ENCODE measurements at places on chromosomes 6 and 20. TPM values are rescaled to one million over a fixed set of nuclear protein-coding genes. Genes with fewer than 3 reads are reported as not detected.
A peak's percentile ranks its signal among the peaks of the same experiment; 100 is the strongest.

CAGE1 gene
- total RNA-seq: 0.09 TPM

RAD21L1 gene
- total RNA-seq: not detected

NHLRC1 gene
- total RNA-seq: 0.16 TPM

SASH1 gene
- 0.26 TPM for total RNA-seq

REV3L gene
- 16.5 TPM for total RNA-seq

SEL1L2 gene
- not detected for total RNA-seq

PRR18 gene
- total RNA-seq: 0.11 TPM

HDGFL1 gene
- total RNA-seq: not detected

L3MBTL3 gene
- 5.4 TPM for total RNA-seq

C6orf58 gene
- total RNA-seq: not detected

GRCh38 chr6:56434606-56435005, 187.2 kb upstream of the COL21A1 start:
- DNase-seq: no peak

GRCh38 chr6:53715434-53715833, 49.9 kb upstream of the KLHL31 start:
- DNase-seq: no peak

DNA sequence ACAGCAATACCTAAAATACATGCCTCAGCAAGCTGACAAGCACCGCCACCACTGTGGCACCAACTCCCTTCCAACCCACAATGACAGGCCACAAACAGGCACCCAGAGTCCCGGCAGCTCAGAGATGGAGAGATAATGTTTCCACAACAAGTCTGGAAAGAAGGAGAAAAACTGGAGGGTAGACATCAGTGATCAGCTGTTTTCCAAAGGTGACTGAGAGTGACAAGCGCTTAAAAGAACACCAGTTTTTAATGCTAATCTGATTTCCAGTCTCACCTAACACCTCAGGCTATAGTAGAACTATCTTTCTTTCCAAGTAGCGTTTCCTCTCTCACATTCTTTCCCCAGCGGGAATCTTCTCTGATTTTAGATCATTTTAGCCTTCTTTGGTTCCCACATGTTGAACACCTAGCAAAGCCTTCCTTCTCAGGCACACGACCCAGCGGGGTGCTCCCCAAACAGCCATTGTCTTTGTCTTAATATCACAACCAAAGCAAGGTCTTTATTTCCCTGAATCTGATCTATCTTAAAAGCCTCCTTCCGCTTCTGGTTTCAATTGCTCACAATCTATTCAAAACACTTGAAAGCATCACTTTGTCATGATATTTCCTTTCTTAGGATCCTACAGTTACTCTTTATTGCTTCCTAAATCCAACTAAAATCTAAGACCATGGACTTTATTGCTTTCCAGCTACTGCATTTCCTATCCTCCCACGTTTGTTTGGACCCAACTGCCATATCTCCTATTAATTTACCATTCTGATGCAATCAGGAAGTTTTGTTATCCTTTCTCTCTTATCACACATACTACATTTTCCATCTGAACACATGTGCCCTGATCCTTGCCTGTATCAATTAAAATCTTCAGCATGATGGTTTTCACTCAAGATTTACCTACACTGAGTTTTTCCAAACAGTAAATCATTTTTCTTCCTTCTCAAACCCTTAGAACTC, 282.7 kb downstream of the ADGB start:
- no peak for DNase-seq

- DNase-seq: peak; percentile 34
Measured at GRCh38 chr6:2783188-2783963, 18.2 kb downstream of the WRNIP1 start.

GRCh38 chr20:62627901-62628612, 14.2 kb upstream of the SLCO4A1 start:
- DNase-seq: no peak

- no peak for DNase-seq
Measured at GRCh38 chr6:4625557-4625956, 150.6 kb upstream of the CDYL start.

DNA sequence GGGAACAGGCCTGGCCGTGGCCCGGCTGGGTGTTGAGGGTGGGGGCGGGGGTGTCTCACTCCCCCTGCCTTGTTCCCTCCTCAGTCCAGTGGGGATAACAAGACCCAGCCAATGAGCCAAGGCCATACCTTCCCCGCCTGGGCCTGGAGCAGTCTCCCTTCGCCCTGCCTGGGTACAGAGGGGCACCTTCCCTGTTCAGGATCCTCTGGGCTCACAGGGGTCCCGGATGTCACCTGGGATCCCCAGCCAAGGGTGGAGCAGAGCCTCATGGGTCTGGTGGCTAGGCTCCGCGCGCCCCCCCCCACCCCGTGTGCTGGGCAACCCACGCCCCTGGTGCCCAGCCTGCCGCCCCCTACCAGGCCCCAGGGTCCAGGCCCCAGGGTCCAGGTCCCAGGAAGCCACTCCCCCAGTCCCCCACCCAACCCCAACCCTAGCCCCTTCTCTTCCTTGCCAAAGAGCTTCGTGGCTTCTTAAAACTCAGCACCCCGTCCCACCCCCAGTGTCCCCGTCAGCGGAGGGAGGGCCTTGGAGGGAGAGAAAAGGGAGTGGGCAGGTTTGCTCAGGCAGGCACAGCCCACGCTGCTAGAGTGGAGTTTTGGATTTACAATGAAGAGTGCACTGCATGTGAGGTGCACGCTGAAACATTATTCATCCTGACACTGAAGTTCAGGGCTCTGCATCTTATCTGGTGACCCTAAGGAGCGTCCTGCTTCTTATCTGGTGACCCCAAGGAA, 11.8 kb downstream of the HRH3 start:
- DNase-seq: no peak

- DNase-seq: no peak
Measured at GRCh38 chr6:166554316-166554715, 32.2 kb downstream of the RAMACL start.

- no peak for DNase-seq
Measured at GRCh38 chr6:1281746-1282145, 30.2 kb upstream of the FOXQ1 start.

GRCh38 chr20:38209054-38209675, 44.1 kb upstream of the TGM2 start:
- no peak for DNase-seq

- DNase-seq: no peak
Measured at GRCh38 chr6:154306696-154307095, 49.9 kb downstream of the IPCEF1 start.

DNA sequence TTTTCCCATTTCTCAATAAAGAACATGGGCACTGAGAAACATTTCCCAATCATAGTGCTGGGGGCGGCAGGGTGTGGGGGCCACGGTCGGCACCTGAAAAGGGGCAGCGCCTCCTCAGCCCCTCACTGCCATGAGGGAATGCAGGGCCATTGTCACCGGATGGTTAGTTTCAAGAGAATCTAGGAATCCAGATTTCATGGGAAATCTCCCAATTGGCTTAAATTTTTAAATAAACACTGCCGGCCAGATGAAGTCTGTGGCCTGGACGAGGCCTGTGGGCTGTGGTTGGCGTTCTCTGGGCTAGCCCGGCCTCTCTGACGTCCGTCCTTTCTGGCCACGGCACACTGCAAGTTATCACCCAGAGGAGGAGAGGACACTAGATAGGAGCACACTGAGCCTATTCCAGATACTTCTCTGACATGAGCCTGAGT, 25.6 kb downstream of the MANBAL start:
- DNase-seq: no peak

DNA sequence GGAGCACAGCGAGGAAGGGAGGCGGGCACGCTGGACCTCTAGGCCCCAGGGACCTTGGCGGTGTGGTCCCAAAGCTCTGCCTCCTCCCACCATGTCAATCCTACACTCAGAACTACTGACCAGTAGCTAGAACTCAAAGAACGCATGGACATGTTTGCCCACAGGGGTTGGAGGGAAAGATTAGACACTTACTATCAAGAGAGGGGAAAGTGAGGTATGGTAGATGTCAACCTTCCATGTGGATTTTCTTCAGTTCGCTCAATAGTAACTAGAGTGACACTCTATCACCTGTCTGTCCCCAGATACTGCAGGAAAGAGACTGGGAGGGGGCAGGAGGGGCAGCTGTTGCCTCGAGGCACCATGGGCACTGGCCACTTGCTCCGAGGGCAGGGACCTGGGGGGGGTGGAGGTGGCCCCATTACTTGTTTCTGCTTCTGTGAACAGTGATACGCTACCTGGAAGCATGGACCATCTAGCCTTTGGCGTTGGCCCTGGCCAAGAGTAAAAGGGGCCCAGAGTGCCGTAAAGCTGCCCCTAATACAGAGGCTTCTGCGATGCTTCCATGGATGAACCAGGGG, 912 bp upstream of the DIDO1 start:
- no peak for DNase-seq

DNA sequence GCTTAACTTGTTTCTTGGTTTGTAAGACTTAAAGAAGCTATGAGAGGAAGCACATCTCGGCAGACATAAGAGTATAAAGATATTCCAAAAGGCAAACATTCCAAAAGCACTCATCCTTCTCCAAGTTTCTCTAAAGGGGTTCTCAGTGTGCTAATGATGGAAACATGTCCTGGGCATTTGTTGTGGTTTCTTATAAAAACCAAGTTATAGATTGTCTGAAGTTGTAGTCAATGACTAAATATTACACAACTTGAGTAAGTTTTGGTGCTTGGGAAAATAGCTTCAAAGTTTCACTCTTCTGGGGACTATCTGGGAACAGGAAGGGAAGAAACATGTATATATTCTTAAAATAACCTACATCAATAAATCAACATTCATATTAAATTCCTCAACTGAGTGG, 128.3 kb upstream of the TBX18 start:
- DNase-seq: no peak

- no peak for DNase-seq
Measured at GRCh38 chr6:97626671-97627441, 343.8 kb upstream of the MMS22L start.

DNA sequence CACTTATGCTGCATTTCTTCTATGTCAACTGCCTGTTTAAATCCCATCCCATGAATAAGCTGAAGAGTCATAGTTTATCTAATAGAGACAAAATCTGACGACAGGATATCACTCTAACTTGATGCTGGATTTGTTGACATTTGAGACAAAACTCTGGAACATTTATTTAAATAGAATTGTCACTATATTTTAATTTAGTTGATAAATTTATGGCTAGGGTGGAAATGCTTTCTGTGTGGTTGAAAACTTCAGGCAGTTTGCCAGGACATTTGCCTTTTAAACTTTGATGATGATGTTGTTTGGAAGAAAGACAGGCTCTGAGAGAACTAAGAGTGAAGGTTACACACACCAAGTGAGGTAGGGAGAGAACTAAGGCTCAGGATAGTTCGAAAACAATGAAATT, 68.1 kb downstream of the GJA1 start:
- no peak for DNase-seq
